ENCODE measurements at places on chromosomes 2 and 18. TPM values are rescaled to one million over a fixed set of nuclear protein-coding genes. Genes with fewer than 3 reads are reported as not detected.

The CHST10 gene
- total RNA-seq, result 5.5 TPM

The AAK1 gene
- 143 TPM for total RNA-seq

The FAM124B gene
- total RNA-seq, result 0.34 TPM

The CFAP221 gene
- total RNA-seq, result not detected

All from activated naive CD8-positive, alpha-beta T cell treated with anti-CD3 and anti-CD28 coated beads, Interleukin-2, amount 10 ng/mL, durations not matched to agents 7 days and 5 days (primary cell).